Sciatic nerve (tissue), 2 donors: ENCODE measurements at places on chromosomes 5 and 9.

DNA sequence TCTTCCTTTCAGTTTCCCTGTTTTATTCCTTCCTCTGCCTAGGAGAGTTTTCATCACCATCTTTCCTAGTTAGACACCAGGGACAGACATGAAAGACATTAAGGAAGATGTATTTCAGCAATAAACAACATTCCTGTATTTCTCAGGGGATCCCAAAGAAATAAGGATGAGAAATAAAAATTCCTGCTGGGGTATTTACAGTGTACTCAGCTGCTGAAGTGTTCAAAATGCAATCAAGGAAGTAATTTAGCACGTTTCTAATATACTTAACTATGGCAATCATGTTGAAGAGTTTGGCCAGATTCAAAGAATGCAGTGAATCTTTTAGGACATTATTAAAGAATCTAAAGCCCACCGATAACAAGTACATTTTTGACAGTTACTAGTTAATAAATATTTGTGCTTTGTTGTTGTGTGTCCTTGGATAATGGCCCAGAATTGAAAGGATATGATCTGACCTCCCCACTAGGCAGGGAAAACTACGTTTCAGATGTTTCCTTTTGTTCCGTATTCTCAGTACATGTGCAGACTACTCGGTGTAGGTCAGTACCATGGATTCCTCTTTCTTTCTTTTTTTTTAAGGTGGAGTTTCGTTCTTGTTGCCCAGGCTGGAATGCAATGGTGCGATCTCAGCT is 46.8 kb downstream of the INIP start:
- no peak for DNase-seq

DNA sequence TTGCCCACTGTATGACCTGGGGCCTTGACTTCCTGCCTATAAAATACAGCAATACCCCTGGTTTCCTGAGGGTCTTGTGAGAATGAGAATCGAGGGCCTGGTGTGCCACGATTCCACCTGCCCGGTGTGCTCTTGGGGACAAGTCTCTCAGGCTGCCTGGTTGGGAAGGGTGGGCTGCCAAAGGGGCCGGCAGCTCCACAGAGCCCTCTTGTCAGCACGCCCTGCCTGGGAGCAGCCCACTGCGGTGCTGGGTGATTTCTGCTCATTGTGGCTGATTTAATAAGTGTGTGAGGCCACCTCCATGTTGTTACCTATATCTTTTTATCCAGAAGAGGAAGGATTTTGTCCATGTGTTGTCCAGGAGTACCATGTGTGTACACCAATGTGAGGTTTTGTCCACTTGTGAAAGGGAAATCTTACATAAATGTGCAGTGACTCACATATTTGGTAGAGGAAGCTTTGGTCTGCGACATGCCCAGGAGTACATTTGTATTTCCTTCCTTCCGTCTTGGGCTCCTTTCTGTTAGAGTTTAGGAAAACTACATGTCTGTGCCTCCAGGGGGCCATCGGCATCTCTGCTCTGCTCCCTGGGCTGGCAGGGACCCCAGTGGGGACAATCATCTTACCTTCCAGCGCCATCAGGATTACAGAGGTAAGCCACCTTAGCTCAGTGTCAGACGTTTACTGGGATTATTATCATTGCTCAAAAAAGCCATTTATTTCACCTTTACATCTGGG is 108.6 kb downstream of the PHF2 start:
- DNase-seq = peak; percentile 14

DNA sequence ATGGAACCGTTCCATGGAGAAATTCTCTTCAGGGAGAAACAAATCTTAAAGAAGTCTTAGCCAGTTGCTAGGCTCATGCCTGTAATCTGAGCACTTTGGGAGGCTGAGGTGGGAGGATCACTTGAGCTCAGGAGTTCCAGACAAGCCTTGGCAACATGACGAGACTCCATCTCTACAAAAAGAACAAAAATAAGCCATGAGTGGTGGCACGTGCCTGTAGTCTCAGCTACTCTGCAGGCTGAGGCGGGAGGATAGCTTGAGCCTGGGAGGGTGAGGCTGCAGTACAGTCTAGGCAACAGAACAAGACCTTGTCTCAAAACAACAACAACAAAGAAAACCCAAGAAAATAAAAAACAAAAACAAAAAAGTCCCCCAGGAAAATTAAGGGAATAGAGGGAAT is 8.2 kb downstream of the HSPB3 start:
- DNase-seq = no peak

DNA sequence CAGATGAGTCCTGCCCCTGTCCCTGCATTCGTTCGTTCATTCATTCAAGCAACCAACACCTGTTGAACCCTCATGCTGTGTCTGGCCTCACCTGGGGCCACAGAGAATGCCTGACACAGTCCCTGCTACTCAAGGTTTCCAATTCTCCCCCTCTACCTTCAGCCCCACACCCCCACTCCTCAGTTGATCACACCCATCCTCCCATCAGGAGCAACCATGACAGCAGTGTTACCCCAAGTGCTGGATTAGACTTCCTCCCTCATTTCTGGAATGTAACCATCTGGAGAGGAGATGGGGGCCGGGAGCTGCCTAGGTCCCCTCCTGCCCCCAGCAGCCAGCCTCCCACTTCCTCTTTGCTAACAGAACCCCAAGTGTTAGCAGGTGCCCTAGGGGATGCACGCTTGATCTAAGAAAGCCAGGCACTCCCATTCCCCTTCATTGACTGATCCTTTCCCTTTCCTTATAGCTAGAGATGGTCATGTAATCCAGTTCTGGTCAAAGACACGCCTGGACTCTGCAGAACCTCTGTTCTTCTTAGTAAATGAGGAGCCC is 57.2 kb downstream of the SMIM23 start:
- no peak for DNase-seq

GRCh38 chr9:91178281-91179236 is 183.2 kb downstream of the AUH start:
- DNase-seq = peak; percentile 57
